Activated naive CD4-positive, alpha-beta T cell treated with anti-CD3 and anti-CD28 coated beads for 36 hours (primary cell): ENCODE measurements at places on chromosomes 1 and 21. TPM values are rescaled to one million over a fixed set of nuclear protein-coding genes. Genes with fewer than 3 reads are reported as not detected.

- no peak overlapping the region for H3K27ac ChIP-seq
- H3K4me1 ChIP-seq, result peaks cover 2% of the 10 kb centered on the region
- no peak overlapping the region for H3K4me3 ChIP-seq
- H3K36me3 ChIP-seq, result no peaks in the 10 kb centered on the region
- no peak for DNase-seq
These were observed 63.3 kb downstream of the FYB2 start for GRCh38 chr1:56755911-56756310.

The LAMC1 gene
- not detected for total RNA-seq

- no peaks in the 10 kb centered on the region for H3K27me3 ChIP-seq
- DNase-seq, result no peak
- H3K36me3 ChIP-seq, result peaks cover 6% of the 10 kb centered on the region
- H3K4me1 ChIP-seq, result peaks cover 17% of the 10 kb centered on the region
These were observed 159.1 kb downstream of the CHRM3 start for GRCh38 chr1:239545466-239545865.

The TSPAN1 gene
- not detected for total RNA-seq

- no peak overlapping the region for H3K4me3 ChIP-seq
- H3K27me3 ChIP-seq, result no peaks in the 10 kb centered on the region
- DNase-seq, result no peak
- peaks cover 35% of the 10 kb centered on the region for H3K4me1 ChIP-seq
- H3K27ac ChIP-seq, result no peak overlapping the region
These were observed 136.9 kb upstream of the SAMSN1 start for GRCh38 chr21:14683063-14683462.

The SRSF4 gene
- total RNA-seq, result 166 TPM

The DNASE2B gene
- not detected for total RNA-seq

DNA sequence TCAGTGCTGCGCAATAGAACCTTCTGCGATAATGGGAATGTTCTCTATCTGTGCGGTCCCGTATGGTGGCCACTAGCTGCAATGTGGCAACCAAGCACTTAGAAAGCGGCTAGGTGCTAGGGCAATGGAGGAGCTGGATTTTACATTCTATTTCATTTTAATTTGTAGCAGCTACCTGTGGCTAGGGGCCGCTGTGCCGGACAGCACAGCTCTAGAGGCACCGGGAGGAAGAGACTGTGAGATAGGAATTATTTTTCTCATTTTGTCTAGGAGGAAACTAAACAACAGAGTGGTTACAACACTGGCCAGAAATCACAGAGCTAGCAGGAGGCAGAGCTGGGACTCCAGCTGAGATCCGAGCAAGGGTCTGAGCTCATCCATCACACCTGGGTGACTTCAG lies 130.6 kb upstream of the CD34 start:
- peaks cover 3% of the 10 kb centered on the region for H3K27me3 ChIP-seq
- H3K36me3 ChIP-seq, result no peaks in the 10 kb centered on the region
- H3K4me3 ChIP-seq, result no peak overlapping the region
- H3K27ac ChIP-seq, result no peak overlapping the region
- DNase-seq, result no peak

GRCh38 chr21:45178070-45178608 lies 103.8 kb downstream of the ADARB1 start:
- no peaks in the 10 kb centered on the region for H3K4me1 ChIP-seq
- no peak overlapping the region for H3K27ac ChIP-seq
- H3K36me3 ChIP-seq, result peaks cover 17% of the 10 kb centered on the region
- no peak overlapping the region for H3K4me3 ChIP-seq
- DNase-seq, result no peak
- no peaks in the 10 kb centered on the region for H3K27me3 ChIP-seq

- H3K4me1 ChIP-seq, result no peaks in the 10 kb centered on the region
- H3K27me3 ChIP-seq, result no peaks in the 10 kb centered on the region
- no peak overlapping the region for H3K27ac ChIP-seq
- DNase-seq, result no peak
These were observed 88.9 kb downstream of the TMEM53 start for GRCh38 chr1:44585315-44585920.

DNA sequence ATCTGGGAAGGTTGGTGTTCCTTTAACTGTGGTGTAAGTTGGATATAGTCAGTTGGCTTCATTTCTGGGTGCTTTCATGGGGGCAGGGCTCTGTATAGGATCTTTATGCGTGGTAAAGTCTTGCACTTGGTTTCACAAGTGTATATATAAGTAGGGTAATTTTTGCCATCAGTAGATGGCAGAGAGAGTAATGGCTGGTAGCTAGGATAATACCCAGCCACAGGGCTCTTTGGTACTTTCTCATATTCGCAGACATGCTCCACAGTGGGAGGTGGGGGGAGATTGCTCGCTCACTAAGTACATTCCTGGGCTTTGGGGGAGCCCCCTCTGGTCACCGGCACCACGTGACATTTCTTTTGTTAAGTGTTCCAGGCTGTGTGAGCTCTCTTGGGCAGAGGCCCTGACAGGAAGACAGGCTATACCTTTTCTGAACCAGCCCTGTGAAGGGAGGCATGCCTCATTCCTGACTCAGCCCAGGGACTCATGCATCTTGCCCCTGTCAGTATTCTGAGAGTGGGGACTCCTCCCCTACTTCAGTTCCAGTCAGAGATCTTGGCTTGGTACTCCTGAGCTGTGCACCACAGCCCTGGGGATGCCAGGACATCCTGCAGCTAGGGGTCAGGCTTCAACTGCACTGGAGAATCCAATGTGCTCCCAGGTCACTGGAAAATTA lies 37.6 kb downstream of the FCRL2 start:
- no peaks in the 10 kb centered on the region for H3K36me3 ChIP-seq
- H3K27me3 ChIP-seq, result peaks cover 3% of the 10 kb centered on the region
- no peak overlapping the region for H3K4me3 ChIP-seq
- no peak for DNase-seq

DNA sequence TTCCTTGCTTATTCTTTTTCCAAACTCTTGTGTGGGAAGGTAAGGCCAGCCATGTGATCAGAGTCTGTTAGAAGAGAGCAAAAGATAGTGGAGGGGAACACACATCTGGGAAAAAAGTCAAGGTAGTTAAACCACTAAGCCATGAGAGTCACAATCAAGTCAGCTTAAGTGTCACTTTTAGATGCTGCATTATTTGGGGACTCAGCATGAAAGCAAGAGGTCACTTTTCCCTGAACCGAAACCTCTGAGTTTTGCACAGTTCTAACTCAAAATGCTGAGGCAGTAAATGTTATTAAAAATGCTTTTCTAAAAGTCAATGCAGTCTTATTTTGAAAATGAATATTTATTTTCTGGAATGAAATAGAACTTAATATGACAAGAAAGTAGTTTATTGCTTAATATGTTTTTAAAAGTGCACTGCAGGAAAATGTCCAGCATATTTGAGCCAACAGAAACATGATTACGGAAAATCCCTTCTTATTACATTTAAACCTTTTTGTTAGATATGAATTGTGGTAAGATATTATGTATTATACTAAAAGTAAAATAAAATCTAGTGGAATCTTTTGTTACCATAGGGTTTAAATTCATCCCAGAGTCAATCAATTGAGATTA lies 69.3 kb downstream of the RBM11 start:
- no peaks in the 10 kb centered on the region for H3K4me1 ChIP-seq
- no peak for DNase-seq
- no peak overlapping the region for H3K27ac ChIP-seq
- H3K27me3 ChIP-seq, result peaks cover 6% of the 10 kb centered on the region
- no peak overlapping the region for H3K4me3 ChIP-seq

DNA sequence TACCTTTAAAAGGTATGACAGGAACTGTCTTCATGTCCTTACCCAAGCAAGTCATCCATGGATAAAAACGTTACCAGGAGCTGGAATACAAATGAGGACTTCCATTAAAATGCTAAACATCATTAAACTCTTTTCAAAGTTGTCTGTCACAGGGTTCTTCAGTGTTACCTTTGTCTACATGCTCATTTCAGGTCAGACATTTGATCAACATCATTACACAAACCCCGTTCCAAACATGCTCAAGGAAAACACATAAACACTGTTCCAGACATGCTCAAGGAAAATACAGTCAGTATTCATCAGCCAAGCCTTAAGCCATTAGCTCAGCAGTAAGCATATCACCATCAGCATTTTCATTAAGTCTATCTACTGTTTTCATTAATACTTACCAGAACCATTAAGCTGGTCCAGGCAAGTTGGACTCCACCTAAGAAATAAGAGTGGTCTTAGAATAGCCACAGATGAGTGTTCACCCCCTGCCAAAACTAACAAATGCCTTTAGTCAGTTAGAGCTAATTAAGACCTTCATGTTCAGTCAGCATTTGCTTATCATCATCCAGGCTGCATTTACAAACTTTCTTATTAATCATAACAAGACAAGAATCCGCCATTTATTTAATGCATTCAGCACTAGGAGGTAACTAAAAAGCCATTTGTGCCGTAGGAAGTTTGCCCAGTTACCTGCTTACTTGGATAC lies 2.2 kb downstream of the GAS5 start:
- no peaks in the 10 kb centered on the region for H3K27me3 ChIP-seq
- peak overlapping the region; percentile 98 for H3K27ac ChIP-seq
- H3K4me1 ChIP-seq, result peaks cover 38% of the 10 kb centered on the region
- no peak for DNase-seq
- H3K36me3 ChIP-seq, result peaks cover 48% of the 10 kb centered on the region

DNA sequence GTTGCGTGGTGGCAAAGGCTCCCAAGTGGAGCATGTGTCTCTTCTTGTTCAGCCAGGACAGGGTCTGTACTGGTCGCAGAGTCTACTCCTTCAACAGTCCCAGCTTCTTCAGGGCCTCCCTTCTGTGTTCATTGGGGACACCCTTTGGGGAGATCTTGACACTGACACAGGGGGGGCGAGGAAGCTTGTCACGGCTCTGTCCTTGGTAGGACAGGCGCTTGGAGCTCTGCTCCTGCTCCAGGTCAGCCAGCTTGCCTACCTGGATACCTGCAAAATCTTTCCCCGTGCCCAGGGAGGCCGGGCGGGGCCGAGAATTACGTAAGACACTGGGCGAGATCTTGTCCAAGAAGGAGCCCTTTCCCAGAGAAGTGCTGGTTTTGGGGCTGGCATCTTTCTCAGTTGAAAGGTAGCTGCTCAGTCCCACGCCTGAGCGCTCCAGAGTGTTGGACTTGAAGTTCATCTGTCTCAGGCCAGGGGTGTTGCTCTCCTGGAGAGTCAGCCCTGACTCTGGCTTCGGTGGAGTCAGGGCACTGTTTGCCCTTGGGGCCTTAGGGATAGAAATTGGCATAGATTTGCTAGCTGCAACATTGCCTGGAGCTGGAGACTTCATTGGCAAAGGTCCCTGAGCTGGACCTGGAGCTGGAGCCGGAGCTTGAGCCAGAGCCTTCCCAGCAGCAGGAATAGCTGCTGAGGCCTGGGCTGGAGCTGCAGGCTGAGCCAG lies 10.5 kb downstream of the C1orf116 start:
- H3K4me3 ChIP-seq, result no peak overlapping the region
- H3K4me1 ChIP-seq, result peaks cover 3% of the 10 kb centered on the region
- no peaks in the 10 kb centered on the region for H3K36me3 ChIP-seq
- no peak for DNase-seq
- no peaks in the 10 kb centered on the region for H3K27me3 ChIP-seq

DNA sequence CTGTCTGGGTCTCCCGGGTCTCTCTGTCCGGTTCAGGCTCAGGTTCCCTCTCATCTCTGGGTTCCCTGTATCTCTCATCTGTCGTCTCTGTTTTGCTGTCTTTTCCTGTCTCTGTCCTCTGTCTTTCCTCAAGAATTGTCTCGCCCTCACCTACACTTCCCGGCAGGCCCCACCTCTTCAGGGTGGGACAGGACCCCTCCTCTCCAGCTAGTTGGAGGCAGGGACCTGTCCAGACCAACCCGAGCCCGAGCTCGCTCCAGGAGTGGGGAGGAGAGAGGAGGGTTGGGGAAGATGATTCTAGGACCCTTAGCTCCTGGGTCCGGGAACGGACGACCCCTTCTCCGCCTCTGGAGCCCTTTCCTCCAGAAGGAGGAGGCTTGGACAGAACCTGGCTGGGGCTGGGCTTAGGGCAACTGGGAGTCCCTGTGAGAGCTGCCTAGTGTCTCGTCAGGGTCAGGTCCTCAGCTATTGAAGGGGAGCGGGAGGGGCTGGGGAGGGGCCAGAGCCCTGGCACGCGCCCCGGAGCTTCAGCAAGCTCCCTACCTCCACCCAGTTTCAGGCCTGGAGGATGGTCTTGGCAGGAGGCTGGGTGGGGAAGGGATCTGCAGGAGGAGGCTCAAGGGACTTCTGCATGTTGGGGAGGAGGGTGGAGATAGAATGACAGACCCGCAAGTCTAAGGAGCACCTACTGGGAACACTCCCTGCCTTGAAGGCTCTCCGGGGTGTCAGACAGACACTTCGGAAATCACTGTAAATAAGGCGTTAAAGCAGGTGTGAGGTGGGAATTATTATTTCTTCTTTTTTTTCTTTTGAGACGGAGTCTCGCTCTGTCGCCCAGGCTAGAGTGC lies 26.3 kb upstream of the EPB41 start:
- H3K4me1 ChIP-seq, result peaks cover 42% of the 10 kb centered on the region
- peak overlapping the region; percentile 64 for H3K27ac ChIP-seq
- peak overlapping the region; percentile 92 for H3K4me3 ChIP-seq
- DNase-seq, result no peak

DNA sequence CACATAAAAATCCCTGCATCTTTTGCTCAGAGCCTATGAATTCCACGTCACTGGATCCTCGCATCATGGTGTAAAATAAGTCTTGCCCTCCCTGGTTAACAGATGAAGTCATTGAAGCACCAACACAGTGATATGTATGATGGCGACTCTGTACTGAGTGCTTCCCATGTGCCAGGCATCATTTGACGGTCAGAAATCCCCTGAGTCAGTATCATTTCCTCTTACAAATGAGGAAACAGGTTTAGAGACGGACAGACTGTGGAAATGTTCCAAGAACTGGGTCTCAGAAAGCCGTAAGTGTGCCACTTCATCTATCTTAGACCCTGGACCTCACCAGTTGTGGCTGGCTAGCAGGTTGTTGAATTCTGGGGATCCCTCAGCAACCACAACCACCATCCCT lies 5.1 kb upstream of the OLFML2B start:
- no peak for DNase-seq
- H3K36me3 ChIP-seq, result no peaks in the 10 kb centered on the region
- H3K4me3 ChIP-seq, result no peak overlapping the region
- H3K27ac ChIP-seq, result no peak overlapping the region

GRCh38 chr1:200908191-200908868 lies 13.6 kb downstream of the INAVA start:
- no peak overlapping the region for H3K27ac ChIP-seq
- H3K36me3 ChIP-seq, result no peaks in the 10 kb centered on the region
- peaks cover 2% of the 10 kb centered on the region for H3K27me3 ChIP-seq
- H3K4me1 ChIP-seq, result peaks cover 12% of the 10 kb centered on the region
- no peak for DNase-seq

GRCh38 chr1:90246069-90246468 lies 251.2 kb downstream of the ZNF326 start:
- no peaks in the 10 kb centered on the region for H3K27me3 ChIP-seq
- H3K4me1 ChIP-seq, result no peaks in the 10 kb centered on the region
- no peaks in the 10 kb centered on the region for H3K36me3 ChIP-seq
- DNase-seq, result no peak
- H3K4me3 ChIP-seq, result no peak overlapping the region

DNA sequence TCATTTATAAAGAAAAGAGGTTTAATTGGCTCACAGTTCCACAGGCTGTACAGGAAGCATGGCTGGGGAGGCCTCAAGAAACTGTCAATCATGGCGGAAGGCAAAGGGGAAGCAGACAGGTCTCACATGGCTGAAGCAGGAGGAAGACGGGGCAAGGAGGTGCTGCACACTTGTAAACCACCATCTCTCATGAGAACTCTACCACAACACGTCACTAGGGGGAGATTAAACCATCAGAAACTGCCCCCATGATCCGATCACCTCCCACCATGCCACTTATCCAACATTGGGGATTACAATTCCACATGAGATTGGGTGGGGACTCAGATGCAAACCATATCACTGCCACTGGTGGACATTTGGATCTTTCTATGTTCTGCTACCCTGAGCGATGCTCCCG lies 351.4 kb downstream of the NPHP4 start:
- peaks cover 24% of the 10 kb centered on the region for H3K27me3 ChIP-seq
- H3K36me3 ChIP-seq, result no peaks in the 10 kb centered on the region
- DNase-seq, result no peak
- no peak overlapping the region for H3K27ac ChIP-seq
- H3K4me3 ChIP-seq, result no peak overlapping the region
